ENCODE measurements at places on chromosomes 7 and 10.

DNA sequence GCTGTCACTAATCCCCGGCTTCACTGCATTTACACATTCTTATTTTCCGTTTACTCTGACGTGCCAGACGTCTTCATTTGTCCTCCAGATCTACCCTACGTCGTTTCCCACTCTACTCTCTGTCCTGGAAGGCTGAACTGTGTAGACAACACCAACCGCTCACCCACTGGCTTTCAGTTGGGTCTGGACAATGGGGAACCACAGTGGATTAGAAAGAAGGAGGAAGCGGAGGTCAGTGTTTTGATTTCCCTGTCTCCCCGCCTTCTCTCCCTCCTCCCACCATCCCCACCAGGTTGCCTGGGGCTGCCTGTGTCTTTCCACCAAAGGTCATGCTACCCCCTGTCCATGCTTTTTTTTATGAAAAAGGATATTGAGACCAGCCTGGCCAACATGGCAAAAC, 14.0 kb upstream of the CTBP2 start:
- no peak for DNase-seq

- DNase-seq, result no peak
These were observed 33.9 kb upstream of the MSMB start for GRCh38 chr10:46079831-46080585.

GRCh38 chr10:61452655-61453641, at the start of gene TMEM26:
Gene TMEM26 (minus strand): TSS chr10:61453381. CDS start chr10:61453081, 300 bp downstream.
- DNase-seq, result no peak

GRCh38 chr7:94303695-94304094, 91.0 kb upstream of the COL1A2 start:
- peak; percentile 72 for DNase-seq

DNA sequence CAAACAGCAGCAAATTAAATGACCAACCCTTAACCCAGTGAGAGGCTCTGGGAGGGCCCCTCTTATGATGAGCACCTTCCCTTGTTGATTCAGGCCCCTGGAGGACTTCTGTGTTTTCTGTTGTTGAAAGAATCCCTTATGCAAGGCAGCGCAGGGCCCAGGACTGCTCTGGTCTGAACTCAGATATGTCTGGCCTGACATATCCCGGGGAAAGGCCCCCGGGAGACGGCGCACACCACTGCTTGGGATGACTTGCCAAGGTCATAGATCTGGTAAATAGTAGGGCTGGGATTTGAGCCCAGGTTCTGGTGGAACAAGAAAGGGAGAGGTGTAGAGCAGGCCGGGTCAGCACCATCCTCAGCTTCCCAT, 124.0 kb downstream of the AOAH start:
- no peak for DNase-seq

DNA sequence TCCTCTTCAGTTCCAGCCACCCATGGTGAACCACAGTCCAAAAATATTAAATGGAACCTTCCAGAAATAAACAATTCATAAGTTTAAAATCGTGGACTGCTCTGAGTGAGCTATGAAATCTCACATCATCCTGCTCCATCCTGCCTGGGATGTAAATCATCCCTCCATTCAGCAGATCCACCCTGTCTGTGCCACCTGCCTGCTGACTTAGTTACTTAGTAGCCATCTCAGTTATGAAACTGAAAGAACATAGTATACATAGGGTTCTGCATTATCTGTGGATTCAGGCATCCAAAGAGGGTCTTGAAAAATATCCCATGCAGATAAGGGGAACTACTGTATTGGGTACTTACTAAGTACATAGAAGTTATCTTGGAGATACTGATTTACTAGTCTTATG, 89.0 kb downstream of the ST8SIA6 start:
- no peak for DNase-seq

- no peak for DNase-seq
These were observed 56.0 kb downstream of the ATOH7 start for GRCh38 chr10:68175949-68176348.

- peak; percentile 32 for DNase-seq
These were observed 273.1 kb downstream of the AUTS2 start for GRCh38 chr7:69871213-69871885.

GRCh38 chr7:142455392-142455791, 197.5 kb upstream of the PRSS58 start:
- DNase-seq, result no peak

DNA sequence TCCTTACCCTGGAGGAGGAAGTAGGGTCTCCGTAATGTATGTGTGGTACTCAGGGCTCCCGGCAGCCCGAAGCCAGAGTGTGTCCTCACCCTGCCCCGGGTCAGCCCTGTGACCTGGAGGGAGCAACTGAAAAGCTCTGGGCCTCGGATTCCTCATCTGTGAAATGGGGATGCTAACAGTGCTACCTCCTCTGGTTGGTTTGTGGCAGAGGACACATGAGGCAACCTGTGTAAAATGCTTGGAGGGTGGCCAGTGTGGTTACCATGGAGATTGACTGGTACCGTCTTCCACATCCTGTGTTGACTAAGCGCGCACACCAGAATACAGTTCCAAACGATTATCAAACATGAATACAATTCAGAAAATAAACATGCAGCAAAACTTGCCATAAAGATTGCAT, 163.8 kb upstream of the KLF6 start:
- DNase-seq, result no peak

DNA sequence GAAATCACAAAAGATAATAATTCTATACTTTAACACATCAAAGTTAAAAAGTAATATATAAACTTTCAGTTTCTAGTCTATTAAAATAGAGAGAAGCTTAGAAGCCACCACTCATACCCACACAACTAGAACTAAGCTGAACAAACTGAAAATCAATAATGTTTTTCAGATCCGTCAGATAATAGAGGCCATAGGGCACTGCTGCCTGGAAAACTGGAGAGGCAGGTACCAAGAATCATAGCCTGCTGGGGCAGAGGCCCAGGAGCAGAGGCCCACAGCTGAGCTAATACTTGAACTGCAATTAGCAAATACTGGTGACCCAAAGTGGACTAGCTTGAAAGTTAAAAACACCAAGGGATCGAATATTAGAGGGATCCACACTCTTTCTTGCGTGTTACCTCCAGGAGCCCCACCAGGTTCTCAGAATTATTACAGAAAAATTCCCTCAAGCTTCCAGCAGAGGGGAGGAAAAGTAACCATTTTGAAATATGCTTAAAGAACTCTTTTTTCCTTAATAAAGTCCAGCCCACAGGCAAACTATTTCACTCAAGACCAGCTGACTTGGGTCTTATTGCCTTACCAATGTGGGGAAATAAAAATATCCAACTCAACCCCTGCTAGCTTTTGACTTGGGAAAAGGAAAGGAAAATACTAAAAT, 774.1 kb upstream of the IGFBP3 start:
- DNase-seq, result no peak

- no peak for DNase-seq
These were observed 440.1 kb downstream of the KCNMA1 start for GRCh38 chr10:77197544-77197943.

GRCh38 chr7:55224810-55225209, 140.3 kb upstream of the LANCL2 start:
- no peak for DNase-seq

GRCh38 chr10:133420028-133420427, 4.4 kb downstream of the SPRN start:
- no peak for DNase-seq

DNA sequence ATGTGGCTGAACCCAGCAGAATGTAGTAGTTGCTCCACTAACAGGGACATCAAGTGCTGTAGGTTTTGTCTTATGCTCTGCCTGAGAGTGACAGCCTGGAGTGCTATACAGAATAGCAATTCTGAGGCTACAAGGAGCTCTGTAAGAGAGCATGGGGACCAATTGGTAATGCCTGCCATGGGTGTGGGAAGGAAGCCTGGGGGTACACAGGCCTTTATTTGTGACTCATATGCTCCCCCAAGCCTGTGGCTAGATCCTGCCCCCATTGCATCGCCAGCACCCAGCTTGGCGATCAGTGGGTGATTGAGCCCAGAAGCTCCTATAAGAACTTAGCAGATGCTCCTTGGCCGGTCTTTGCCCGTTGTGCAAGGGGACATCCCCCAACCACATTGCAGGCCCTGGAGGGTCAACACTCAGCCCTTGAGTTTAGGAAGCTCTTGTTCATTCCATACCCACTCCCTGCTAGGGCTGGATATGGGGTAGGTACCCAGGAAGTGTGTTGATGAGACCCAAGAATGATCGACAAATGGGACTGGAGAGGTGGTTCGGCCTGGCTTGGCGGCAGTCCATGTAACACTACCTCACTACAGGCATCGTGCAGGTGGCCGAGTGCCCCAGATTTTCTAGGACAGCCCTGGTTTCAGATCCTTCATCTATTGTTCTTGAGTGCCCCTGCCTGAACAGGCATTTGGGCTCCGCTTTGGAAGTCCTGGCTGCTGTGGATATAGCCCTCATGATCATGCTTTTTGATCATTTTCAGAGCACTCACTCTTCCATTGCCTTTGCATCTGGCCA, 37.7 kb downstream of the ZMIZ1 start:
- DNase-seq, result no peak

- no peak for DNase-seq
These were observed 8.5 kb upstream of the AQP1 start for GRCh38 chr7:30903146-30903545.

GRCh38 chr7:157652161-157652953, 315.6 kb downstream of the DNAJB6 start:
- no peak for DNase-seq

GRCh38 chr7:26306790-26307189, 15.1 kb downstream of the SNX10 start:
- DNase-seq, result no peak

- no peak for DNase-seq
These were observed 1494.9 kb upstream of the LRRTM3 start for GRCh38 chr10:65430979-65431378.

GRCh38 chr10:62911210-62911963, 95.2 kb upstream of the EGR2 start:
- DNase-seq, result no peak

GRCh38 chr10:67784474-67784873, 53.5 kb downstream of the DNAJC12 start:
- DNase-seq, result no peak

- DNase-seq, result no peak
These were observed 30.7 kb downstream of the TSPAN15 start for GRCh38 chr10:69481811-69482524.

- no peak for DNase-seq
These were observed 185.9 kb downstream of the TCERG1L start for GRCh38 chr10:131125511-131126225.

DNA sequence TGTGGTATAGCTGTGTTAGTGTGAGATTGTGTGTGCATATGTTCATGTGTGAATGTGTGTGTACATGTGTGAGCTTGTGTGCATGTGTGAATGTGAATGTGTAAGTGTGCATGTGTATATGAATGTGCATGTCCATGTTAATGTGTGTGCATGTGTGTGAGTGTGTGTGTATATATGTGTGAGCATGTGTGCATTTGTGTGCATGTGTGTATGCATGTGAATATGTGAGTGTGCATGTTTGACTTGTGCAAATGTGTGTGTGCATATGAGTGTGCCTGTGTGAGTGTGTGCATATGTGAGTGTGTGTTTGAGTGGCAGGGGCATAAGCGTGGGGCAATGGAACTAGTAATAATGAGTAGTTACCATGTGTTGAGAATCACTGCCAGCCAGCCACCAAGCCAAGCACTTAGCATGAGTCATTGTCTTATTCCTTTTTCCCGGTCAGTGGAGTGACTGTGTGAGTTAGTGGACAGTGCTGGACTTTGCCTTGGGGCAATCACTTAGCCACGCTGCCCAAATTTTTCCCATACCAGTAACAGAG, 46.3 kb upstream of the SHH start:
- no peak for DNase-seq

DNA sequence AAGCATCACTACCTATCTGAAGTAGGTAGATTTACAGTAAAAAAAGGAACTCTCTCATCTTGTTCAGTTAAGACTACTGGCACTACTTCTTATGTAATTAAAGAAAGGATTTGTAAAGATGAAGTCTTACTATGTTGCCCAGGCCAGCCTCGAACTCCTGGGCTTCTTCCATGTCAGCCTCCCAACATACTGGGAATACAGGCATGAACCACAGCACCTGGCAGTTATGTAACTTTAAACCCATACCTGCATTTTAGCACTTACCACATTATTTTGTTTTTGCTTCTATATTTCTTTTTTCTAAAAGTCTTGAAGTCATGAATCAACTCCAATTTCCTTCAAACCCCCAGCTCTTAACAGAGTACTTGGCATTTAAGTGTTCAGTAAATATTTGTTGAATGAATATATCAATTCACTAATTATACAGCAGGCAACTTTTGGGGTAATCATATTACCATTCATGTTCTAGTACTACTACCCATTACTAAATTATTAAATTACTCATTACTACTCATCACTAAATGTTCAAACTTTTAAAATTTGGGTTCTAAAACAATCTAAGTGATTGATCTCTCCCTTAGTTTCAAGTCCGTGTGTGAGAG, 31.6 kb upstream of the CCDC71L start:
- DNase-seq, result no peak

DNA sequence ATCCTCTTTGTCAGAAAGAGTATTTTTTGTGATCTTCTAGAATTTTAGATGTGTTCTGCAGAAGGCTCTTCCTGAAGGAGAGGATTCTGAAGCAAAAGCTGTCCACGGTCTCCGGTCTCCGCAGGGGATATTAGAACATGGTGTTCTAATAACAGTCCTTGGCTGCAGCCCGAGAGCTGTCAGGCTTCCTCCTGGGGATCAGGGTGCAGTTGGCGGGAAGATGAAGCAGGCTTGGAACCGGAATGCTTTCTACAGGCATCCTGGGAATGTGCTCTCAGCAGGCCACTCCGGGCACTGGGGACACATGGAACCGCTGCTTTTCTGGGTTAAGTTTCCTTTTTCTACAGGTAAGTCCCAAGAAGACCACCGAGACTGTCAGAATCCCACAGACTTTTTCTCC, 118.6 kb upstream of the PARD3 start:
- DNase-seq, result no peak

GRCh38 chr10:131573256-131573655, 261.7 kb upstream of the TCERG1L start:
- no peak for DNase-seq

DNA sequence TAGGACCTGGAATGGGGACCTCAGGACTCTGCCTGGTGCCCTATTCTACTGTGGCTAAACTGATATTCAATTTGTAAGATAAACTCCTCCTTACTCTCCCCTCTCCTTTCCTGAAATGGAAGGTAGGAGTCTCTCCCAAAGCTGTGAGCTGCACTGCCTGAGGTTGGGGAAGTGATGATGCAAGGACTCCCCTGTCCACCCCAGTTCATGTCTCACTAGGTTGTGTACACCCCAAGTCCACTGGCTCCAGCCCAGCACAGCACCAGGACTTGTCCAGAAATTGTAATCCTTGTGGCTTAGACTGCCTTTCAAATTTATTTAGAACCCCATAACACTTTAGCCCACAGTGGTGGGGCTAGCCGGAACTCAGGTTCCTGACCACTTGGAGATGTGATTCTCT, 247.2 kb upstream of the CTBP2 start:
- DNase-seq, result no peak

- no peak for DNase-seq
These were observed 28.3 kb downstream of the PTPRN2 start for GRCh38 chr7:158559356-158559755.
